ENCODE measurements at places on chromosomes 4 and X. TPM values are rescaled to one million over a fixed set of nuclear protein-coding genes. Genes with fewer than 3 reads are reported as not detected.

Gene SUPT20HL1
- total RNA-seq, result not detected

Gene PABPC4L
- total RNA-seq, result 0.53 TPM

Gene FGFBP2
- not detected for total RNA-seq

Gene SERTM2
- 1.2 TPM for total RNA-seq

All from myometrial cell (primary cell).